ENCODE measurements at places on chromosomes 3 and 15.

- DNase-seq: no peak
These were observed 46.9 kb downstream of the SENP2 start for GRCh38 chr3:185632996-185633395.

- no peak for DNase-seq
These were observed 250.8 kb downstream of the RBMS3 start for GRCh38 chr3:29531644-29532043.

DNA sequence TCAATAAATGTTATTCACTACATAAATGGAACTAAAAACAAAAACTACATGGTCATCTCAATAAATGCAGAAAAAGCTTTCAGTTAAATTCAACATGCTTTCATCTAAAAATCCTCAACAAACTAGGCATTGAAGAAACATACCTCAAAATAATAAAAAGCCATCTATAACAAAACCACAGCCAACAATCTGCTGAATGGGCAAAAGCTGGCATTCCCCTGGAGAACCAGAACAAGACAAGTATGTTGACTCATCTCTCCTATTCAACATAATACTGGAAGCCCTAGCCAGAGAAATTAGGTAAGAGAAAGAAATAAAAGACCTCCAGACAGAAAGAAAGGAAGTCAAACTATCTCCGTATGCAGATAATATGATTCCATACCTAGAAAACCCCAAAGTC, 759.9 kb downstream of the EPHA3 start:
- no peak for DNase-seq

DNA sequence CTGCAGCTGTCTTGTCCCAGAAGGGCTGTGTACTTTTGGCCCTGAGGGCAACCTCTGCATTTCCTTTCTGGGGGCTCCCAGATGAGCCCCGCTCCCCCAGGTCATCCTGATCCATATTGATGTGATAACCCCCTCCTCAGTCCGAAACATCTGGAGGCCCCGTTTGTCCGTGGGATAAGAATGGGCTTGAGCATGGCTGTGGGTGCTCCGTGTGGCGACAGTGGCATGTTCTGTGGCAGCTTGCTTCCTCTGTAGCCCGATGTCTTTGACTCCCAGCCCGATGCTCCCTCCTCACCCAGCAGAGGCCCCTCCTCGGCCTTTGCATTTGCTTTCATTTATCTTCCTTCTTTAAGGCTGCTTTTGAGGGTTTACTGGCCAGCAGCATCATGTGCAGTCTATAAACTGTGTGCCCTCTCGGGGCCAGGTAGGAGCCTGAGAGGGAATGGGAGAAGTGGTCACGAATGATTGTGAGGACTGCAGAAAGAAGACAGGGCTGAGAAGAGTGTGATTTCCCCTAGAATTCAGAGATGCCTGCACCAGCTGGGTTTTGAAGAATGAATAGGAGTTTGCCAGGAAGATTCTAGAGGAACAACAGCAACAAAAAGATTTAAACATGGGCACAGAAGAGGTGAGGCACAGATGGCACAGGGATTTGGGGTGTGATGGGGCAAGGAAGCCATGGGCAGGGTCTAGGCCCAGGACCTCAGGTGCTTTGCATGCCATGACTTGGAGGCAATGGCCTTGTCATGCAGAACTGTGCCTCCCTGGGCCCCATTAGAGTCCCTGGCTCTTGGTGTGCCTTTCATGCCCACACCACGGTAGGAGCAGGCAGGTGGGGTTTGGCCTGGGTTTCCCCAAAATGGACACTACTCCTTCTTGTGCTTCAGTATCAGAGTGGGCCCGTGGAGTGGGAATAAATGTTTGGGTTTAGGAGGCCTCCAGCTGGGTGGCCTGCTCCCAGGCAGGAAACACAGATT, 34.2 kb downstream of the APBA2 start:
- no peak for DNase-seq

- DNase-seq: no peak
These were observed 14.3 kb upstream of the CCNL1 start for GRCh38 chr3:157174290-157174648.

DNA sequence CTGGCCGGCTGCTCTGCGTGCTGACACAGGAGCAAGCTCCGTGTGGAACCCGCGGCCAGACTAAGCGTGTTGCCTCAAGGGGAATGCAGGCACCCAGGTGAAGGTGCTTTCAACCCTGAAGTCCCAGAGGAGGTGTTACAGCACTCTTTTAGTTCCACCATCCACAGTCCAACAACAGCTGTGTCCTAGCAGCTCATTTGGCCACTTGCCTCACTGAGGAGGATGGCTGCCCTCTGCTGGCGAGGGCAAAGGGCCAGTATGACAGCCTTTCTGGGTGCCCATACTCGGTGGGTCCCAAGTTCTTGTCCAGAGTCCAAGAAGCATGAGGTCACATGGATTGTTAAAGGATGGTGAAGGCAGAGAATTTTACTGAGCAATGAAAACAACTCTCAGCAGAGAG, 87.8 kb downstream of the C3orf85 start:
- no peak for DNase-seq
